Thyroid gland (tissue), 4 donors: ENCODE measurements at places on chromosomes 12 and 14. TPM values are rescaled to one million over a fixed set of nuclear protein-coding genes. Genes with fewer than 3 reads are reported as not detected.

- DNase-seq: no peak
Measured at GRCh38 chr14:24165785-24166184, 4.7 kb downstream of the IRF9 start.

- DNase-seq: no peak
Measured at GRCh38 chr12:105562199-105562971, 231.9 kb downstream of the C12orf75 start.

DNA sequence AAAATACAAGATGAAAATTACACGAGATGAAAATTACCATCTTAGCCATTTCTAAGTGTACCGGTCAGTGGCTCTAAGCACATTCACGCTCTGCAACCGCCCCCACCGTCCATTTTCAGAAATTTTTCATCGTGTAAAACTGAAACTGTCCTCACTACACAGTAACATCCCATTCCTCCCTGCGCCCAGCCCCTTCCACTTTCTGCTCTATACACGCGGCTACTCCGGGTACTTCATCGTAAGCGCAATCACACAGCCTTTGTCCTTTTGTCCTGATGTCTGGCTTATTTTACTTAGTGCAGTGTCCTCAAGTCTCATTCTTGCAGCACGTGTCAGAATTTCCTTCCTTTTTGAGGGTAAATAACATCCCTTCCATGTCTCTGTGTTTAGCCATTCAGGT lies 3.6 kb upstream of the GPR132 start:
- DNase-seq: no peak

GRCh38 chr14:59998564-59998963 lies 78.6 kb downstream of the LRRC9 start:
- DNase-seq: no peak

- DNase-seq: no peak
Measured at GRCh38 chr12:53599579-53599978, 26.6 kb downstream of the ATF7 start.

- DNase-seq: peak; percentile 7
Measured at GRCh38 chr14:70643967-70644366, 2.3 kb downstream of the TTC9 start.

- no peak for DNase-seq
Measured at GRCh38 chr12:2302711-2303580, 250.2 kb downstream of the CACNA1C start.

DNA sequence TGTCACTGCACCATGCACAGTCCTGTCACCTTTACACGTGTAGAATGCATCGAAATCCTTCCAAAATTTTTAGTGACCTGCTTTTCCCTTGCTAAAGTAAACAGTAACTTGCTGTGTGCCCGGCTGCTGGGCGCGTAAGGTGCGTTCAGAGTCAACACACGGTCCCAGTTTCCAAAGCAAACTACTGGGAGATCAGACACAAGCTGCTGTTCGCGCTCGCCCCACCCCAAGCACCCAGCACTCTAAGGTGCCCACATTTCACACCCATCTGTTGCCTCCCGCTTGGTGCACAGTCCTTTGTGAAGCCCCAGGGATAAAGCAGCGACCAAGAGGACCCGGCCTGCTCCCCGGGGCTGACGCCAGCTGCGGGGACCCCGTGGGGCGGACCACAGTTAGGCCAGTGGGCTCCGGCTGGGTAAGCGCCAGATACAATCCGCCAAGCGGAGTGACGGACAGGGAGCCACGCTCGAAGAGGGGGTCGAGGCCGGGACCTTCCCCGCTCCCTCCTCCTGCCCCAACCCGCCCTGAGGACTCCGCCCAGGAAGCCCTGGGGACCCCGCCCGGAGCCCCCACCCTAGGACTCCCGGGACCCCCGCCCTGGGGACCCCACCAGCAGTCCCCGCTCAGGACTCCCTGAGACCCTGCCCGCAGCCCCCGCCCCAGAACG lies 633 bp downstream of the STX2 start:
- peak; percentile 55 for DNase-seq

DNA sequence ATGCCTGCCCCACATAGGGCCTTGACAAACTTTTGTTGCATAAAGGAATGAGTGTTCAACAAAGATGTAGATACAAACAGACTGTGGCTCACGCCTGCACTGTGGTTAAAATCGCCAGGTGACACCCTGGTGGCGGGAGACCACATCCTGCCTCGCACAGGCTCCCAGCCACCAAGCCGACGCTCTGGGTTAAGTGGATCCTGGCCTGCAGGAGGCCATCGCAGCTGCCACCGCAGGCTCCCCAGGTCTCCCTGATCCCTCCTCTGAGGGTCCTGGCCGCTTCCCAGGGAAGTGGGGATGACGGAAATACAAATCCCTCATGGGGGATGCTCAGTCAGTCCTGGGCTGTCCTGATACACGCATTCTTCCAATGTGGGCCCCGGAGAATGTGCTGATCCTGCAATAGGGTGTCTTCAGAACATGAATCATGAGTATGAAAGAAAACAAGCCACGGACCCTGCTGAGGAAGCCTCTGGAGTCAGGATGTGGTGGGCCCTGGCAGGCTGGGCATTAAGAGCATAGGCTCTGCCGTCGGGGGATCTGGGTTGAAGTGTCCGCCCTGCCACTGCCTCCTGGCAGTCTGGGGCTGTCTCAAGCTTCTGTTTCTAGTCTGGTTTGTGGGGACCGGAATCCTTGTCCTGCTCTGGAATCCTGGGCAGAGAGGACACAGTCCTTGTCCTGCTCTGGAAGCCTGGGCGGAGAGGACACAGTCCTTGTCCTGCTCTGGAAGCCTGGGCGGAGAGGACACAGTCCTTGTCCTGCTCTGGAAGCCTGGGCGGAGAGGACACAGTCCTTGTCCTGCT lies 53.5 kb upstream of the BEGAIN start:
- peak; percentile 11 for DNase-seq

DNA sequence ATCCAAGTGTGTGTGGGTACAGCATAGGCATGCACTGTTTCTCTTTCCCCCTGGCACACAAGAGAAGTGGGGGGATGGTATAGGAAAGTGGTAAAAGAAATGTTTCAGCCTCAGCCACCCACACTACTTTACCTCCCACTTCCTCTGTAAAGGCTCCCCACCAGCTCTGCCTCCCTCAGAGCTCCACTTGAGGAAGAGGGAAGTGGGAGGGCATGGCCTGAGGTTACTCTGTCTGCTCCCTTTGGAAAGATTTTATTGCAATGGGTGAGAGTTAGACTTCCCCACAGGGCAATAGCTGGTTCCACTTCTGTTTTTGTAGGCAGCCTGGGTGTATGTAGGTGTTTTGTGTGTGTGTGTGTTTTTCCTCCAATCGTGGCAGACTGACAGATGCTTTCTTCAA lies 145.3 kb downstream of the SSPN start:
- no peak for DNase-seq

GRCh38 chr12:62232143-62232729 lies 28.0 kb upstream of the USP15 start:
- DNase-seq: no peak

DNA sequence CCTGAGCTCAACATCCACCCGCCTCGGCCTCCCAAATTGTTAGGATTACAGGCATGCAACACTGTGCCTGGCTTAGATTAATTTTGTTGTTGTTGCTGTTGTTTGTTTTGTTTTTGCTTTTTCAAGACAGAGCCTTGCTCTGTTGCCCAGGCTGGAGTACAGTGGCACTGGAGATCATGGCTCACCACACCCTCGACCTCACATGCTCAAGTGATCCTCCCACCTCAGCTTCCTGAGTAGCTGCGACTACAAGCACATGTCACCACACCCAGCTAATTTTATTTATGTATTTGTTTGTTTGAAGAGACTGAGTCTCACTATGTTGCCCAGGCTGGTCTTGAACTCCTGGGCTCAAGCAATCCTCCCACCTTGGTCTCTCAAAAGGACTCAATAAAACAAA lies 26.7 kb downstream of the CRY1 start:
- DNase-seq: no peak

DNA sequence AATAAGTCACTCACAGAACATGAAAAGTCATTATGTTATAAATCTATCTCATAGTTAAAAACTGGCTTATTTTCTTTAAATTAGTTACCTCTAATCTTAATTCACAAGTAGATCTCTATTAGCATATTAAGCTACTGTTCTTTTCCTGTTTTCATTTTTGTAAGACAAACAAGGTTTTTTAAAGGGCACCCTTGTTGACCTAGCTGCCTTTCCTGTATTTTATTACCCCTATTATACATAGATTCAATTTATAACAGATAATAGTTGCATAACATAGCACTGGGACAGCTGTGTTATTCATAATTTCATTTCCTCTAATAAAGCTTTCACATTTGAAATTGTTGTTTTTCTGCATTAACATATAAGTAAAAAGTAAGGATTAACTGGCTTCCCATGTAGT lies 1500.7 kb upstream of the FLRT2 start:
- DNase-seq: no peak

DNA sequence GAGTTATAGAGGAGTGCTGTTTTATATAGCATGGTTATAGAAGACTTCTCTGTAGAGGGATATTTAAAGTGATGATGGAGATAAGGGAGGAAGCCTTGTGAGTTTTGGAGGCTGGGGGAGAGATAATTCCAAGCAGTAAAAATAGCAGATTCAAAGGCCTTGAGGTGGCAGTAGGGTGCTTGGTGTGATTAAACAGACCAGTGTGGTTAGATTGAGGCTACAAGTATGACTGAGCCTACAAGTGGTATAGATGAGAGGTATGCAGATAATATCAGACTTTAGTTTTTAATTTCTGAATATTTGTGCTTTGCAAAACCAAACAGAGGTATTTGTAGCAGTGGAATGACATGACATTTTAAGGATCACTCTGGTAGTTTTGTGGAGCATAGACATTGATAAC lies 20.3 kb downstream of the FANCM start:
- DNase-seq: no peak

GRCh38 chr12:15664491-15664890 lies 124.7 kb downstream of the EPS8 start:
- no peak for DNase-seq

The VRTN gene
- not detected for total RNA-seq

The PLBD1 gene
- total RNA-seq: 14.5 TPM

The FAM90A1 gene
- total RNA-seq: not detected

The OAS3 gene
- 7.4 TPM for total RNA-seq
